Glutamatergic neuron (in vitro differentiated cells): ENCODE measurements at places on chromosomes 5 and 9.

DNA sequence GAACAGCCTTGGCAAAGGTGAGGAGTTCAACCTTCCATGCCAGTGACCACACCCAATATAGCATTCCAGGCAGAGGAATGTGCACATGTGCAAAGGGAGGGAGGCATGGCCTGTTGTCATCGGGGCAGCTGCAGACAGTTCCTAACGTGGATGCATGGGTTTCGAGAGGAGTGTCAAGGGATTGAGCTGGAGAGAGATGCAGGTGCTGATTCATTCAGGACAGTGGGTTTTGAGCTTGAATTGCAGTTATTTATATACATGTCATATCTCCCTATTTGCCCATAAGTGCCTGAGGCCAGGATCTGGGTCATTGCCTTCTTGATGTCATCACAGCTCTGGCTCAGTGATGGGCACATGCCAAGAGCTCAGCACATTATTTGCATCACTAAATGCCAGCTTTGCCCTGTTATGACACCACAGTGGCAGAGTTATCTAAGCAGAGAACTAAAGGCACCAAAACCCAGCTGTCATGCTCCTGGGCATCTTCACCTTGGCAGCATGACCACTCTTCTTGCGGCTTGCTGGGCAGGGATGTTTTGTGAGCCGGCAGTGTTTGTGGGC lies 278.0 kb downstream of the NTRK2 start:
- no peak for DNase-seq

- DNase-seq, result peak; percentile 21
Measured at GRCh38 chr5:167754501-167755021, 536.9 kb upstream of the WWC1 start.

GRCh38 chr5:129906177-129906887 lies 2.1 kb downstream of the CHSY3 start:
- DNase-seq, result peak; percentile 34

GRCh38 chr5:91076138-91076537 lies 307.0 kb downstream of the ARRDC3 start:
- no peak for DNase-seq

DNA sequence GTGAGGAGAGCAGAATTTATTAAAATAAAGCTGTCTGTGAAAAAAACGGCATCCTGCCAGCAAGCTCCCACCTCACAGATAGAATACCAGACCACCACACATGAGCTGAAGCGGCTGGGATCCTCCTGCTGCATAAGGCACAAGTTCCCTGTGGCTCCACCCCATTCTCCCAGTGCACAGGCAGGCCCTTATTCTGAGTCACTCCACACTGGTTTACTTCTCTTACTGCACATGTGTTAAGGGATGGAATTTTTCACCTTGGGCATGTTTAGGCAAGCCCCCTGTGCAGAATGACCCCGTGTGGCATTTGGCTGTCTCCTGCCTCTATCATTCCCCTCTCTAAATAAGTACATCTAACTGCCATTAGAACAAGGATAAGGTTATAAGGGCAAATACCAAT lies 115.0 kb upstream of the ELAVL2 start:
- DNase-seq, result no peak

DNA sequence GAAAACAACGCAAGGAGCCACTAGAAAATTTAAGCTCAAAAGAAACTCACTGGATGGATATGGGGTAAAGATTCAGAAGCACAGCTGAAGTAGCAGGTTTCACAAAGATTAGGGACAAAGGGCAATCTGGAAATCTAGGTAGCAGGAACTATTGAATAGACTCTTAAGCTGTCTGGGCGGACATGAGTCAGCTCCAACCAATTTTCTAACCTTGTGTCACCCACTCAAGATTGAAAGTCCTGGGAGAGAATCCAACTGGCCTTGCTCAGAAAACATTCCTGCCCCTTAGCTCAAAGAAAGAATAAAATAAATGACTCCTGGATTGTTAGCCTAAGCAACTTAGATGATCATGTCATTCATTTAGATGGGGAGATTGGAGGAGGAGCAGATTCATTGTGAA lies 69.2 kb downstream of the STK32A start:
- DNase-seq, result no peak

GRCh38 chr9:128911529-128912035 lies 9.2 kb upstream of the PHYHD1 start:
- no peak for DNase-seq
